ENCODE measurements at places on chromosomes 2 and 18. TPM values are rescaled to one million over a fixed set of nuclear protein-coding genes. Genes with fewer than 3 reads are reported as not detected.

KCTD1 gene
- total RNA-seq: 67.1 TPM

CNTNAP5 gene
- total RNA-seq: not detected

DNA sequence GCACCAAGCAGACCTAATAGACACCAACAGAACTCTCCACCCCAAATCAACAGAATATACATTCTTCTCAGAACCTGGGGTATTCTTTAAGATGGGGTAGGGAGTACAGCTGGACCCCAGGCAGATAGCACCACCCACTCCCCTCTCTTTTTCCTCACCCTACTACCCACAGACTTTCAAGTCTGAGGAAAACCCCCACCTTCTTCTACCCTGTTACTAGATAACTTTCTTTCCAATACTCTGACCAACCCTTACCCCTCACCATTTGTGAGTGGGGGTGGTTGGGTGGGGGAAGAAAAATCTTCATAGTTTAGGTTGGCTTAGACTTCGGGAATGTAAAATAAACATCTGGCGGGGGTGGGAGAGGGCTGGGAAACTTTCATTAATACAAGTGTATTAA lies 20.3 kb upstream of the ZBTB14 start:
- H3K27me3 ChIP-seq: no peaks in the 10 kb centered on the region
- H3K4me1 ChIP-seq: no peaks in the 10 kb centered on the region
- H3K27ac ChIP-seq: no peak overlapping the region
- DNase-seq: no peak
- no peaks in the 10 kb centered on the region for H3K36me3 ChIP-seq
- H3K4me3 ChIP-seq: no peak overlapping the region

GRCh38 chr18:58860747-58861231 lies 3.9 kb upstream of the ZNF532 start:
- H3K4me1 ChIP-seq: peaks cover 30% of the 10 kb centered on the region
- DNase-seq: no peak
- H3K36me3 ChIP-seq: peaks cover 5% of the 10 kb centered on the region
- H3K4me3 ChIP-seq: no peak overlapping the region
- no peaks in the 10 kb centered on the region for H3K27me3 ChIP-seq

- no peak overlapping the region for H3K4me3 ChIP-seq
- no peaks in the 10 kb centered on the region for H3K36me3 ChIP-seq
- H3K27me3 ChIP-seq: no peaks in the 10 kb centered on the region
- no peaks in the 10 kb centered on the region for H3K4me1 ChIP-seq
- DNase-seq: no peak
Observed at GRCh38 chr18:39184176-39184575, 1618.6 kb upstream of the CELF4 start.

Data from esophagus squamous epithelium (tissue), 5 donors.